ENCODE measurements at places on chromosomes 13 and 19.
A peak's percentile ranks its signal among the peaks of the same experiment; 100 is the strongest.

DNA sequence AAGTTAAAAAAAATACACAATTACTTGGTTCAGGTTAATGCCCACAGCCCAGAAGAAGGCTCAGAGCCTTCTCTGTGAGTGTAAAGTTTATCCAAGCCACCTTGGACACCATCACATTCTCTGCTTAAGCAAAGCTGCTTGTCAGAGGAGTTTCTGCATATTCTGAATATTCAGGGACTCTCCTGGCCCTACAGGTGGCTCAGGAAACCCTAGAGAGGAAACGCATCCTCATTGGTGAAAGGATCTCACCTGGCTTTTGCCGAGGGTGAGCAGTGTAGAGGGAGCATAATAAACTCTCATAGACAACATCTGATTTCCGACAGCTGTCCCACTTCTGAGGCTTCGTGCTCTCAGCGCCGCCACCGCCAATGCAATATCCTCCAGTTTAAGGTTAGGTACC lies 239.9 kb upstream of the TSHZ3 start:
- no peak for DNase-seq

GRCh38 chr13:99031832-99032231 lies 54.0 kb upstream of the DOCK9 start:
- DNase-seq, result no peak

- no peak for DNase-seq
Measured at GRCh38 chr19:4409123-4409933, 6.9 kb downstream of the CHAF1A start.

- peak; percentile 81 for DNase-seq
Measured at GRCh38 chr13:105139380-105140285, 1395.8 kb downstream of the EFNB2 start.

DNA sequence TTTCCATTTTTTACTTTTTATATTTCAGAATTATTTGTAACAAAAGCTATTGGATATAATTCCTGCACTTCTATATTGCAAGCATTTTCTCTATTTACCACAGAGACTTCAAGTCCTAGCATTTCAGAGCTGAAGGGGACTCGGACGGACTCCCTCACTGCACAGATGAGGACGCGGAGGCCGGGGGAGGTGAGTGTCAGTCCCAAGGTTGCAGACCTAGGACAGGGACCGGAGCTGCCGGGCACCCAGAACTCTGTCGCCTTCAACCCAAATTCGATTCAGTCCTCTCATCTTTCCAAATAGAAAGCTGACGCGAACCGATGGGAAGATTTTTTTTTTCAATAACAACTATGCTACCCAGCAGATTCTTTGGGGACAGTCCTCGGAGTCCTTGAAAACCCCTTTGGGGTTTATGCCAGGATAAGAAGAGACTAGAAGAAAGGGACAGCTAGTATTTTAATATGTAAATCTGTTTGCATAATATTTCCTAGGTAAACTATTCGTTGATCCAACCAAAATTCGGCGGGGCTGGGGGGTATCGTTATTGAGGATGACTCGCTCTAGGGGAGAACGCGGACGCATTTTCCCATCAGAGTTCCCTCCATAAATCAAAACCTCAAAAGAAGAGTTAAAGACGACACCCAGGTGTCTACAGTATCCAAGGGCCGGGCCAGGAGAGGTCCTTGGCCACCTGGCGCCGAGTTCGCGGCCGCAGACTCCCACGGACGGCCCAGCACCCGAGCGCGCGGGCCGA lies 803 bp downstream of the FLT3 start:
- DNase-seq, result no peak

DNA sequence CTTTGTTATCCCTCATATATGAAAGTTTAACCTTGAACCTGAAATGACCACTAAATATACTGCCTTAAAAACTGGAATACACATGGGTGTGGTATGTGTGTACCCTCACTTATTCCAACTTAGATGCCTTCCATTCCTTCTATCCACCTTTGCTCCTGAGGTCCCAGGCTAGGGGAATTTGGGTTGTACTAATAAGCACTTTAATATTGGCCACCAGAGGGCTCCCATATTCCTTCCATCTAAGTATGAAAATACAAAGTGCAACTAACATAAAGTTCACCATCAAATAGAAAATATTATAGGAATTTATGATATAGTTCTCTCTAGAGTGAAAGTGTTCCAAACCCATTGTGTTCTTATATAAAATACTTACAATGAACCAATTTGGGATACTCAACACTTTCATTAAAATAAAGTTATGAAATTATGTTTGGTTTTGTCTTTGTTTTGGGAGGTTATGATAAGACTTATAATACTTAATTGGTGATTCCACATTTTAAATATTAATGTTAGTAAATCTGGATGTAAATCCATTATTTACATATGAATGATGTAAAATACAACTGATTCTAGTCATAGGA lies 62.3 kb downstream of the ITGBL1 start:
- no peak for DNase-seq

DNA sequence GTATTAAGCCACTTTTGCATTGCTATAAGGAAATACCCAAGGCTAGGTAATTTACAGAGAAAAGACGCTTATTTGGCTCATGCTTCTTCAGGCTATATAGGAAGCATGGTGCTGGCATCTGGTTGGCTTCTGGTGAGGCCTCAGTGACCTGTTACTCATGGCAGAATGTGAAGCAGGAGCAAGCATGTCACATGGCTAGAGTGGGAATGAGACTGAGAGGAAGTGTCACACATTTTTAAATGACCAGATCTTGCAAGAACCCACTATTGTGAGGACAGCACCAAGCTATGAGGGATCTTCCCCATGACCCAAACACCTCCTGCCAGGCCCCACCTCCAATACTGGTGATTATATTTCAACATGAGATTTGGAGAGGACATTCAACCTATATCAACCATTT lies 25.7 kb upstream of the IGFL4 start:
- DNase-seq, result no peak

DNA sequence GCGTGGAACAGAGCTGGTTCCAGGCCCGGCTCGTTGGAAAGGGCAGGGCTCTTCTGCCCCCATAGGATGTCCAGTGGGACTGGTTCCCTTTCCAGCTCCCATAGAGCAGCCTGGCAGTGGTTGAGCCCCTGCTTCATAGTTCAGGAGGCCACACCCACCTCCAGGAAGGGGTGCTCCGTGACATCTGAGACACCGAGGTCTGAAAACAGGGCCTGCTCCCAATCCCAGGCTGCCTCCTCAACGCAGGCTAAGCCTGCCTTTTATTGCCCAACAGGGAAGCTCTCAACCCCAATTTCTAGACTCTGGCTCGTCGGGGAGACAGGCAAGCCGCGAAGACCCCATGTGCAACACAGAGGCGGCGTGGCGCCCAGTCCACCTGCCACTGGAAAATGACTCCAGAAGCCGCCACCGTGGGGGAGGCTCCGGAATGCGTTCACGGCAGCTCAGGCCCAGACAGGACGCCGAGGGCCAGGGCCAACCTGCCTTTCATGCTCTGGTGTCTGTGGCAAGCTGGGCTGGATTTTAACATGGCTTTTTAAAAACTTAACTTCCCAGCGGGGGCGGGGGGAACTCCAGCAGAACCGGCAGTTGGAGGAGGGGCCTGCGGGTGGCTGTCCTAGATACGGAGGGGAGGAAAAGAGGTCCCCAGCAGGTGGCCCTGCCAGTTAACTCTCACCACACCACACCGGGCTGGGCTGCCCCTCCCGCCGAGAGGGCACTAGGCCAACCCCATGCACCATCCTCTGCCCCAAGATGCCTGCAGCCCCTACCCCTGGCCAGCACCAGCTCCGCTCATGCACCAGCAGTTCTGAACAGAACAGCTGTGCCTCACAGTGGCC lies 17.9 kb upstream of the TINCR start:
- peak; percentile 76 for DNase-seq

DNA sequence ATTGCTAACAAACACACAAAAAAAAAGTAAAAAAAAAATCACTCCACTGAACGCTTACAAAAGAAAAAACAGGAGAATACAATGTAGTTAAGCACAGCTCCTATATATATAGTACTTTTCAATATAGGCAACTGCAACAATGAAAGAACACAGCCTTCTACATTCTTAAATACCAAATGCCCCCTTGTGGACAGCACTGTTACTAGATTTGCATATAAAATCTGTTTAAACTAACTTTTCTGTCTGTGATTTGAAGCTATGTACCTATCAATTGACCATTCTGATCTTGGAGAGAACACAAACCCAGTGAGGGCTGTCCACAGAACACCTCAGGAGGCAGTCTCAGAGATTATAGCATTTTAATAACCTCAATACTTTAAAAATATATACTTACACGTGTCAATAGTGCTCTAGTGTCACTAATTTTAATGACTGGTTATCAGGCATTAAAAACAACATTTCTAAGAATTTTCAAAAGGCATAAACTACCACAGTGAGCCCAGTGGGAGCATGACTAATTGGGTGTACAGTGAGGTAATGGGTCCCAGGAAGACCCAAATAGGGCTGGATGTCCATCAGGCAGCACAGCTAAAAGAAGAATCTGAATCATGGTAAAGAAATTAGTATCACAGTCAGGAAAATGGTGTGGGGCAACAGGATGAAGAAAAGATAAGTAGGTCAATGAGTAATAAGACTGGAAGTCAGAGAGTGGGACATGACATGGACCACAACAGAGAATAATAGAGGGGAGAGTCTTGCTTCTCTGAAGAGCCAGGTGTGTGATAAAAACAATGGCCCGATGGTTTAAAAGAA lies 22.2 kb downstream of the CCDC169 start:
- DNase-seq, result no peak

GRCh38 chr13:109990296-109990695 lies 203.9 kb upstream of the IRS2 start:
- no peak for DNase-seq

DNA sequence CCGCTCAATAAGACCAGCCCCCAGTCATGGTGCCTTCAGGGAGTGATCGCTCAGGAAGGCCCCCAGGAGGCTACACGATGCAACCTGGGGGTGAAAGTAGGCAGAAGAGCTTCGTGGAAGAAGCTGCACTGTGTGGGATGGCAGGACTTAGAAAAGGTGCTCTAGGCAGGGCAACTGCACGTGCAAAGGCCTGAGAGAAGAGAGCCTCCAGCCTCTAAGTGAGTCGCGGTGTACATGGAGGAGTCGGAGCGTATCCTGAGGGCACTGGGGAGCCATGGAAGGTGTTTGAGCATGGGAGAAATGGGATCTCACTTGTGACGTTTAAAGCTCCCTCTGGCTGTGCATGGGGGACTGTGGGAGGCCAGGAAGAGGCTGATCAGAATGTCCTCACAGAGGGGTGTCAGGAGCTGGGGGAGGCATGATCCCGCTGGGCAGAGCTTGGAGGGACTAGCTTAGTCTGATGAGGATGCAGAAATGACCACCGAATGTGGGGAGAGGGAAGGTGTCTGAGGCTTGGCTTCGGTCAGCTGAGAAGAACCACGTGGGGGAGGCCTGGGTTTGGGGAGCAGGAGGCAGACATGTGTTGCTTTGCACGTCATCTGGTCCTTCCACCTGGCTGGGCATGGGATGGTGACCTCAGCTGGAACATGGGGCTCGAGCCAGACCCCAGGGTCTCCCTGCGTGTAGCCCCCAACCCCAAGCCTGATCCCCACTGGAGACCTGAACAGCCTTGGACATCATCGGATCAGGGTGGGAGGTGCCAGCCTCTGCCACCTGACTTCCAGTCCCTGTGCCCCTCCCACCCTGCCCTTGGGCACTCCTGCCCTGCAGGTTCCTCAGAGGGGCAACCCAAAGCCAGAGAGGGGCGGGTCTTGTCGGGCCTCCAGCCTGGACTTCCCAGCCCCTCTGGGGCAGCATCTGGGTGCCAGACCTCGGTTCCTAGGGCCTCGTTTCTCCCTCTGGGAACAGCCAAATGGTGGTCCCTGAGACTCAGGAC lies 1.1 kb downstream of the APC2 start:
- DNase-seq, result no peak

DNA sequence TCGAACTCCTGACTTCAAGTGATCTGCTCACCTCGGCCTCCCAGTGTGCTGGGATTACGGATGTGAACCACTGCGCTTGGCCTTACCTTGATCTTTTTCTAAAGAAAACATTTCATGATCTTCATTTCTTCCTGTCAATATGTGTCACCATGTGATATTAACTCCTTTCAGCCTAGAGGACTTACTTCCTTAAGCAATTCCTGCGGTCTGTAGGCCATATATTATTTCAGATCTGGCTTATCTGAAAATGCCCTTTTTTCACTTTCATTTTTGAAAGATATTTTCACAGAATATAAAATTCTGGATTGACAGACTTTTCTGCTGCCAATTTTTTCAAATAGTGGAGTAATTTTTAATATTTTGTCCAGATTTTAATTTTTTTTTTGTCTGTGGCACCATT lies 2.0 kb upstream of the GPR32 start:
- no peak for DNase-seq

DNA sequence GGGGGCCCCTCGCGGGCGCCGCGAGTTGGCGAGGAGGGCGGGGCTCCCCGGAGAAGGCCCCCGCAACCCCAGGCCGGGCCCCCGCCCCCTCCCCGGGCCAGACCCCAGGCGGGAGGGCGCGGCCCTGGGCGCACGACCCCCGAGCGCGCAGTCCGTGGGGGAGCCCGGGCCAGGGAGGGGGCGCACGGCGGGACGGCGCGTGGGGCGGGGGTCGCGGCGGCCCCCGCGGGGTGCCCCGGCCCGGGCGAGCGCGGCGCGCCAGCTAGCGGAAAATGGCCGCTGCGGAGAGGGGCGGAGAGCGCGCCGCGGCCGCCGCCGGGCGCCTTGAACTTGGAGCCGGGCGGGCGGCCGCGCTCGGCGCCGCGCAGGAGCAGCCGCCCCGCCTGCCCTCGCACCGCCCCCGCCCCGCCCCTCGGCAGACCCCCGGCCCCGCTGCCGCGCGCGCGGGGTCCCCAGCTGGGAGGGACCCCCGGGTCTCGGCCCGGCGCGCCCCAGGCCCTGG lies 6.4 kb upstream of the NFIC start:
- peak; percentile 71 for DNase-seq

DNA sequence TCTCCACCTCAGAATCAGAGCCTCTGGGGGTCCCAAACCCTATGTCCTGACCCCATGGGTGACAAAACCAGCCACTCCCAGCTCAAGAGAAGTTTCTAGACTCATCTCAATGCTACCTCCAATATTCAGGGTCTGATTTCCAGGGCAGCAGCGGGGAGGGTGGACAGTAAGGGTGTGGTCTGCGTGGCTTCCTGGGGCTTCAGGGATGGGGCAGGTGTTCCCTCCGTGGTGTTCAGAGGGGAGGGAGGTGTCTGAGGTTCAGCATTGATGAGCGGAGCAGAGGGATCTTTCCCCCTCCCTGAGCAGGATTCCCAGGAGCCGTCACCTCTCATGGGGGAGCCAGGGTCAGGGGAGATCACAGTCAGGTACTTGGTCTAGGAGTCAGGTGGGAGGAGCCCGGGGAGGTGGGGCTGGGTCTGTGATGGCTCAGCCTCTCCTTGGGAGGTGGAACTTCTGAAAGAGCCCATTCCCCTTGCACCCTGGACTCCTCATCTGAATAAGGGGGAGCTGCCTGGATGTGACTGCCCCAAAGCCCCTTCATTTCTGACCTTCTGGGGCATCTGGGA lies 2.9 kb downstream of the LILRA2 start:
- no peak for DNase-seq

- DNase-seq, result no peak
Measured at GRCh38 chr13:30038884-30039283, 188.5 kb upstream of the UBL3 start.

DNA sequence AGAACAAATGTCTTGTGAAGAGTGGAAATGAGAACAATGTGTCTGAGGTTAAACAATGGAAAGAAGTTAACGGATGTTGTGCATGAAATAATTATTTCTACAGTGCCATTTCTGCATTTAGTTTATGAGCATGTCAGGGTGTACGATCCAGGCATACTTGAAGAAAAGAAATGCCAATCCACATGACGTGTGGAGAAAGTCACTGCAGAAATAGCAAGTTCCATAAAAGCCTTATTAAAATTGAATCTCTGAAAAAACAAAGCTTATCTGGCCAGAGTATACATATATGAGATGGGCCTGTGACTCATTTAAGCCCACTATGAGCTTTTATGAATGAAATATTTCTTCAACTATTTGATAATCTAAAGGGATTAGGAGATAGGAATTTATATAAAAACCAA lies 426.1 kb downstream of the EFNB2 start:
- DNase-seq, result no peak
